ENCODE measurements at places on chromosomes 6 and 20.

DNA sequence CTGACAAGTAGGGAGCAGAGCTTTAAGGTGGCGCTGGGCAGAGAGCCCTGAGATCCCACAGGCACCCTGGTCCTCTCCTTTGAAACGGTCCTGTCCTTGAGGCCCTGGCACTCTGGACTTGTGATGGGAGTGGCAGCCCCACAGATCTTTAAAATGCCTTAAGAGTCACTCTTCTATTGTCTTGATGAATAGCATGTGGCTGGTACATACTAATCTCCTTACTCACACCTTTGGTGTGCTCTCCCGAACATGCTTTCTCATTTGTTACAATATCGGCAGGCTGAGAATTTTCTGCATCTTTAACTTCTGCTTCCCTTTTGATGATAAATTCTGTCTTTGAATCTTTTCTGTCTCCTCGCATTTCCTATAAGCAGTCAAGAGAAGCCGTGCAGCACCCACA is 333.8 kb downstream of the TFAP2A start:
- DNase-seq, result no peak

- peak; percentile 64 for DNase-seq
Observed at GRCh38 chr20:17648791-17649730, 33.0 kb downstream of the RRBP1 start.

GRCh38 chr6:21992178-21992967 is 304.5 kb downstream of the PRL start:
- DNase-seq, result no peak

- DNase-seq, result no peak
Observed at GRCh38 chr6:71345476-71346333, 57.1 kb downstream of the OGFRL1 start.

GRCh38 chr20:63080411-63080810 is 73.6 kb upstream of the BHLHE23 start:
- no peak for DNase-seq

DNA sequence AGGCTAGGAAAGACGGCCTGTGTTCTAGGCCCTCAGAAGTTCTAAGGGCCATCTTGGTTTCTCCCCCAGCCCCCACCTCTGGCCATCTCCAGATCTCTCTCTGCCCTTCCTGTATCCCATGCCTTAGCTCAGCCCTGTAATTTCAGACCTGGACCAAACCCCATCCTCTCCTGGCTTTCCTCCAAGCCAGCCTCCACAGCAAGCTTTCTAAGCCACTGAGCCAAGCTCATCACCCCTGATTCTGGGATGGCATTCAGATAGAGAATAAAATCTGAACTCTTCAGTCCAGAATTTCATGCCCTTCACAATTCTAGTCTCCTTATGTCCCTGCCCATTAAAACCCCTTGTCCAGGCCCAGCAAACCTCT is 18.9 kb upstream of the CCM2L start:
- no peak for DNase-seq

DNA sequence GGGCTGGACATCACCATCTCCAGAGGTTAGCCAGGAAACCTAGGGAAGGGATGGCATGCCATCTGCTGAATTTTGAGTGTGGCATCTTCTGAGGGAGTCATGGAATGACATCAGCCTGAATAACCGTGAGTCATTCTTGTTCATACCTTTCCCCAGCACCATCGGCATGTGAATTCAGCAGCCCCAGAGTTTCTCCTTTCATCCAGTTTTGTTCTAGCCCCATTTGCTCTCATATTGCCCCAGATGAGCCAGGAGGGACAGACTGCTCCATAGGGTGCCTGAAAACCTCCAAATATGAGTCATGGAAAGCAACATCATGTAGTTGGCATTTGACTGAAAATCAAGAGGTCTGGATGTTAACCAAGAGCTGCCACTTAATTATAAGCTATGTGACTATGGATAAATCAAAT is 219.2 kb upstream of the SGK1 start:
- DNase-seq, result peak; percentile 65

DNA sequence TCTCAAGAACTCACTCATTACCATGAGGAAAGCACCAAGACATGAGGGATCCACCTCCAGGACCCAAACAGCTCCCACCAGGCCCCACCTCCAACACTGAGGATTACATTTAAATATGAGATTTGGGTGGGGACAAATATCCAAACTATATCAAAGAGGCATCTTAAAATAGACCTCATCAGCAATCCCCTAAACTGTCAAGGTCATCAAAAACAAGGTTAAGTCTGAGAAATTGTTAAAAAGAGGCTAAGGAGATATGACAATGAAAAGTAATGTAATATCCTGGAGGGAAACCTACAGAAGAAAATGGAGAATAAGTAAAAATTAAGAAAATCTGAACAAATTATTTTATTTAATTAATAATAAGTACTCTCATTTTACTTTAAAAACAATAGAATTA is 922.3 kb downstream of the HACE1 start:
- no peak for DNase-seq

- DNase-seq, result peak; percentile 6
Observed at GRCh38 chr6:39843305-39844020, 51.3 kb downstream of the DAAM2 start.

- DNase-seq, result no peak
Observed at GRCh38 chr6:73506246-73506645, 14.6 kb downstream of the EEF1A1 start.

DNA sequence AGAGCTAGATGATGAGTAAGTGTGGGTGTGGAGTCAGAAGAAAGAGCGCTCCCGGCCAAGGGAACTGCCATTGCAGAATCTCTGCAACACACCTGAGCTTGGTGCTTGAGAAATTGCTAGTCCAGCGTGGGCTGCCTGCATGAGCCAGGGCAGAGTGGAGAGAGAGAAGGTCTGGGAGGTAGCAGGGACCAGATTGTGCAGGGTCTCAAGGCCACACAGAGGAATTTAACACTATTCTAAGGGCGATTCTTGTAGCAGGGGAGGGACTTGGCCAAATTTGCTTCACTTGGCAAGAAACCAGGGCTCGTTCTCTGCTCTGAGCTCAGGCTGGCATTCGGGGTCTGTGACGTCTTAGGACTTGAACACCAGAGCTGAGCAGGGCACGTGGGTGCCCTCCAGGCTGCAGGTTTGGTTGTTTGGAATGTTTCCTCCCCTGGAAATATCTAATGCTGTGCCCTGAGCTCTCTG is 53.5 kb downstream of the BCAS4 start:
- DNase-seq, result no peak

GRCh38 chr20:59835448-59836395 is 97.7 kb downstream of the SYCP2 start:
- peak; percentile 78 for DNase-seq

DNA sequence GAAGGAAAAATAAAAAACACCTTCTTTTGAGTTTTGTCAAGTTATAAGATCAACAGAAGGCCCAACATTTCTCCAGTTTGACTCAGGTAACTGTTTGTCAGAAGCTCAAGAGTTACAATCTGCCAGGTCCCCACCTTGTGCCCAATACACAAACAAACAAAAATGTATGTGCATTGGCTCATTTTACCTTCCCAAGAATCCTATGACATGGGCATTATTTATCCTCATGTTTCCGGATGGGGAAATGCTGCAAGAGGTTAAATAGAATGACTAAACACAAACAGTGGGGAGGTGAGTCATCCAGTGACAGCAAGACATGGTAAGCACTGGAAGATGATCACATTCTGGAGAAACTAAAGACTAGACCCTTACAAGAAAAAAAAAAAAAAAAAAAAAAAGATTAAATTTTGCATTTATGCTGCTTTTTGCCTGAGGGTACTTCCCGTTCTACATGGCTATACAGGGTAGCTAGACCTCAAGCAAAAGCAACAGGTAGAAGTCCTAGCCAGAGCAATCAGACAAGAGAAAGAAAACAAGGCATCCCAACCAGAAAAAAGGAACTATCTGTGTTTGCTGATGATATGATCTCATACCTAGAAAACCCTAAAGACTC is 23.6 kb upstream of the ANKRD60 start:
- peak; percentile 80 for DNase-seq

DNA sequence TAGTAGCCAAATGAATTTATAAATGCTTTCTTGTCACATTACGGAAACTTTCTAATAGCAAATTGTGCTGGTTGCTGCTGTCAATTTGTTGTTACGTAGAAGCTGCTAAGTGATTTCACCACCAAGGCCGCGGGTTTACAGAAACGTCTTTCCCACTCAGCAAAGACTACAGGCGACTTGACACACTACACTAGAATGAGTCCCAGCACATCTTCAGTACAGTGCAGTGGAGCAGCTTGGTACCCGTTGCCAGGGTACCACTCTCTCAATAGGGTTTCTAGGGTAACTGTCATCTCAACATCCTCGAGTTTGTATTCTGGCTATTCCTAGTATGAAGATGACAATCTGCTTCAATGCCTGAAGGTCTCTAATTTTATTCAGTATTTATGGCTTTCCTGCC is 22.7 kb upstream of the ZDHHC14 start:
- DNase-seq, result no peak

GRCh38 chr6:27138837-27139755 is 108.4 kb upstream of the PRSS16 start:
- peak; percentile 89 for DNase-seq
